Vagina (tissue), 2 donors: ENCODE measurements at places on chromosomes 1 and 21.

DNA sequence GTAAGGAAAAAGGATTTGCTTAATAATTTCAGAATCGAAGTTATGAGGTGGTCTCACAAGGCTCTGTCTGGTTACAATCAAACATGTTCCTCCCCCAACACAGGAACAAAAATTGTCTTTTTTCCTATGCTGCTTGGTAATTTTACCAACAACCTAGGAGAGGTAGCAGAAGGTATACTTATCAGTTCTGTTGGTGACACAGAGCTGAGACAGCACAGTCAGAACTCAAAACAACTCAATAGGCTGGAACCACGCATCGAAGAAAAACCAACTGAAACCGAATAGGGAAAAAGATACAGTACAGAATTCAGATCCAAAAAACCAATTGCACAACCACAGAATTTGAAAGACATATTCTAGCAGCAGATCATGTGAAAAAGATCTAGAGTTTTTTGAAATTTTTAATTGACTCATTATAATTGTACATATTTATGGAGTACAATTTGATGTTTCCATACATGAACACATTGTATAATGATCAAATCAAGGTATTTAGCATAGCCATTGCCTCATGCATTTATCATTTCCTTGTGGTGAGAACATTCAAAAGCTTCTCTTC is 3.8 kb downstream of the G0S2 start:
- peaks cover 25% of the 10 kb centered on the region for H3K4me1 ChIP-seq
- H3K36me3 ChIP-seq: no peaks in the 10 kb centered on the region
- no peak for DNase-seq

DNA sequence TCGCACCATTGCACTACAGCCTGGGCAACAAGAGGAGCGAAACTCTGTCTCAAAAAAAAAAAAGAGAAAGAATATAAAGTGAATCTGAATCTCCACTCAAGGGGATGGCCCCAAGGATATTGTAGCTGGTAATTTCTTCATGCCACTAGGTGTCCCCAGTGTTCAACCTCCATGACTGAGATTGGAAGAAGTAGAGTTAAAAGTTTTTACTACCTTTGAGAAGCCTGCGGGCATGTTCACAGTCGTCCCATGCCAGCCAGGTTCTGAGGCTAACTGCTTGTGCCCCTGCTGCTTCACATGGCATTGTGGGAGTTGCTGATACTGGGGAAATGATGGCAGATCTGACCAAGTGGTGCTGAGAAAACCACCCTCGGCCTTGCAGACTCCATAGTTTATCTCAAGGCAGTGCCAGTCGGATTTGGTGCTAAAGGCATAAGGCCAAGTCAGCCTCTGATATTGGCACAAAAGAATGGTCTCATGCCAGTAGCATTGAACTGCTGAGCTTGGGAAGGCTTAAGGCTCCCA is 10.8 kb upstream of the SHISA4 start:
- H3K27ac ChIP-seq: no peak overlapping the region
- no peak overlapping the region for H3K4me3 ChIP-seq
- peaks cover 14% of the 10 kb centered on the region for H3K4me1 ChIP-seq
- peak; percentile 77 for DNase-seq
- H3K36me3 ChIP-seq: peaks cover 24% of the 10 kb centered on the region

DNA sequence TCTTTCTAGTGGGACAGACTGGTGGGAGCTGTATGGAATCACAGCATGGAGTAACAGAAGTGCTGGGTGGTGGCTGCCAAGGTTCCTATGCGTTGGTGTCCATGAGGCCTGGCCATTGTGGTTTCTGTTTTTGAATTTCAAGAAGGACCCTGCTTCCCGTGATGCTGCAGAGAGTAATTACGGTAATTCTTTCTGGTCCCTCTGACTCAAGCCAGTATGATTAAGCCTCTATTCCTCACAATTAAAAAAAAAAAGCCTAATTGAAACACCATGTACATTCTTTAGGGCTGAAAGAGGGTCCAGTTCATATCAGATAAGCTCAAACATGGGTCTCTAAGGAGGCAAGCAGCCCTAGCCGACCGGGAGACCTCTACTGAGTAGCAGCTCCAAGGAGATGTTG is 10.5 kb upstream of the C1orf21 start:
- no peaks in the 10 kb centered on the region for H3K27me3 ChIP-seq
- no peaks in the 10 kb centered on the region for H3K4me1 ChIP-seq
- H3K27ac ChIP-seq: no peak overlapping the region
- no peak overlapping the region for H3K4me3 ChIP-seq
- no peak for DNase-seq

DNA sequence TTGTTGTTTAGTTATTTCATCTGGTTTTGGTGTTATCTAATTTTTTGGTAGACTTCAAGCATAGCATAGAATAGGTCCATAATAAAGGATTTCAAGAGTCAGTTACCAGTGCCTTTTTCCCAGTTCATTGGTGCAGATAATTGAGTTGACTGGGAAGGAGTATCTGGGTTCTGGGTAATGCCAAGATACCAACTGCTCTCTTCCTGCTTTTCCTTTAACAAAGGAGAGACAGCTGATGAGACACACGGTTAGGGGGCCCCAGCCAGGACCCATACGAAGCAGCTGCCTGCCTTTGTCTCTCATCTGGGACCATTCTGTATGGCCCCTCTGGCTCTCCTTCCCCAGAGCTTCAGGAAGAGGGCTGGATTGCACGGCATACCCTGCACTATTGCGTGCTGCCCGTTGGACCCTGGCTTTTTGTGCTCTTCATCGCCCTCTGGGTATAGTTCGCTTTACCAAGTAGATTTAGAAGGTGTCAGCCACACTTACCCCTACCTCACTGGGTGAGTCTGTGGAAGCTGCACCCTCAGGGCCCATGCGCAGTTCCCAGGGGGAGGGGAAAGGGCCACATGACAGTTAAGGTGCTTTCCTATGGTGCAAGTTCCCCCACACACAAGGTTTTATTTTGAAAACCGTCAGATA is 7.0 kb downstream of the NAV1 start:
- DNase-seq: no peak
- no peaks in the 10 kb centered on the region for H3K36me3 ChIP-seq
- peaks cover 36% of the 10 kb centered on the region for H3K4me1 ChIP-seq
- H3K4me3 ChIP-seq: no peak overlapping the region
- no peaks in the 10 kb centered on the region for H3K27me3 ChIP-seq
- H3K27ac ChIP-seq: no peak overlapping the region

GRCh38 chr1:24254783-24255182 is 64.4 kb upstream of the GRHL3 start:
- H3K4me1 ChIP-seq: no peaks in the 10 kb centered on the region
- no peaks in the 10 kb centered on the region for H3K27me3 ChIP-seq
- DNase-seq: no peak
- no peak overlapping the region for H3K27ac ChIP-seq
- no peak overlapping the region for H3K4me3 ChIP-seq
- no peaks in the 10 kb centered on the region for H3K36me3 ChIP-seq
